ENCODE measurements at places on chromosomes 4 and X.
A peak's percentile ranks its signal among the peaks of the same experiment; 100 is the strongest.

DNA sequence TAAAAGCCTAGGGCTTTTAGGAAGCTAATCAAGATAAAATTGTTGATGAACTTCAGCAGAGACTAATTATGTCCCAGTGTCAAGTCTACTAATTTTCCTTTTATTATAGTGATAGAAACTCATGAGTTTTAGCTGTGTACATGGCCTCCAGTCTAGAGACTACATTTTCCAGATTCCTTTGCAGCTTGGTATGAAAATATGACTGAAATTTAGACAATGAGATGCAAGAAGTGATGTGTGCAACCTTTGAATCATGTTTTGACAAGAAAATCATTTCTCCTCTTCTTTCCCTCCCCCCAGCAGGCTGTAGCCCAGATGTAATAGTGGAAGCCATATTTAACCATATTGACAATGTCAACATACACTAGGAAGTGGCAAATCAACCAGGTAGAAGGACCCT, 30.3 kb upstream of the IL13RA2 start:
- DNase-seq = no peak

DNA sequence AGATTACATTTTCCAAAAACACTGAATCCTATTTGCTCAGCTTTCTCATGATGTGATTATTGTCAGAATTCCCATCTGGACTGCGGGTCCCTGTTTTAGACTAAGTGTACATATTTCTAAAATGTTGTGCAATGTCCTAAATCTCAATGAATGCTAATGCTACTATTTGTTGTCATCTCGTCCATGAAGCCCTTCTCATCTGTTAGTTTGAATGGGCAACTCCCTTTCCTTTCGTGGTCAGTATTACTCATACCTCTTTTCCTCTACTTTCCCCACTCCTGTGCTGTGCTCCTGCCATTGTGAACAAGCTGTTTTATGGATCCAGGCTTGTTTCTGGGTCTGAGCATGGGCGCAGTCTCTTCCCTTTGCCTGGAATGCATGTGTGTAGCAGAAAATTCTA, 91.0 kb downstream of the MID1 start:
- DNase-seq = no peak

GRCh38 chr4:39353478-39354253, 12.5 kb downstream of the RFC1 start:
- no peak for DNase-seq

DNA sequence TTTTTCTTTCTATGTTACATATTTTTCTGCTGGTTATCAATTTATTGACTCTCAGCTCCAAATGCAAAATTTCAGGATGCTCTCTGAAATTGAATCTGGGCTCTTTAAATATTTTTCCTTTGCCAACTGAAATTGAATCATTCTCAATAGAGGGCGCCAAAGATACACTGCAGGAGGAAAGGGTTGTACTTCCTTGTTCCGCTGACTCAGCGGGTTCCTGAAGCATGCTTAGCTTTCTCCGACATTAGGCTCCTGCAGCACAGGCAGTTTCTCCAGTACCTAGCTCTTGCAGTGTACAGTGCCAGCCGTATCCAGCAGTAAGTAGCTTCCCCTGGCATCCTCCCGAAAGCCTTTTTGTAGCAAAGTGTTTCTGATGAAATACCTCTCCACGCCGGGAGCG, 28.8 kb upstream of the CFAP47 start:
- DNase-seq = peak; percentile 88

DNA sequence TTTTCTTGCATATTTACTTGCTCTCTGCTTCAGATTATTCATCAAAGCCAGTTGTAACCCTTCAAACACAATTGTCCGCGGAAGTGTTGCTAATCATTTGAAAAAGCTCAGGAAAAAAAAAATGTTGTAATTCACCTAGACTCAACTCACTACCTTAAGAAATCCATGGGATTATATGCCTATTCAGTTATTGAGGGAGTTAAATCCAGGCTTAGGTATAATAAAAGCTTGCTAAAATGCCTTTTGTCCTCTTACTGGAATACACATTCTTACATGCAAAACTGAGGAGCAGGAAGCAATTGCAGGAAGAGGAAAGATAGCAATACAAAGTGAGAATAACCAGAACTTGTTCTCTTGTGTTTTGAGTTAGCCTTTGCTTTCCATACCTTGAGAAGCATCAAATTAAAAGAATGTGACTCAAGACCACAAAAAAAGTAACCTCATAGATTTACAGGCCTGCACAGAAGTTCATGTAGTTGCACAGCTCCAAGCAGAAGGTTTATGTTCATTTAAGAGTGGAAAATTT, 91.4 kb upstream of the FAM241A start:
- no peak for DNase-seq

DNA sequence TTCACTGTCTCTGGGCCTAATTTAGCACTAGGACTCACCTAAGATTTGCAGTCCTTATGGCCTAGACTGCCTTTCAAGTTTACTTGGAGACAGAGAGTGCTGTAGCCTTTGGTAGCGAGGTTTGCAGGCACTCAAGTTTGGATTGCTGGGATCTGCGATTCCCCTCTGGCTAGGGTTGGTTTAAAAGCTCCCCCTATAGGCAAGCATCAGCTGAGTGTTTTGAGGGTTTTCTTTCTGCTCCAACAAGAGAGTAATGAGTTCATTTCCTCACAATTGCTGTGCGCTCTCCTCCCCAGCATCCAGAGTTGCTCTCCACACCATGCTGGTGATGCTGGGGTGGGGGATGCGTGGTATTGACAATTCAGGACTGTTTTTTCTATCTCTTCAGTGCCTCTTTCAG, 206.9 kb downstream of the GLUD2 start:
- DNase-seq = no peak

- DNase-seq = no peak
Measured at GRCh38 chr4:26937139-26937538, 76.5 kb downstream of the STIM2 start.

DNA sequence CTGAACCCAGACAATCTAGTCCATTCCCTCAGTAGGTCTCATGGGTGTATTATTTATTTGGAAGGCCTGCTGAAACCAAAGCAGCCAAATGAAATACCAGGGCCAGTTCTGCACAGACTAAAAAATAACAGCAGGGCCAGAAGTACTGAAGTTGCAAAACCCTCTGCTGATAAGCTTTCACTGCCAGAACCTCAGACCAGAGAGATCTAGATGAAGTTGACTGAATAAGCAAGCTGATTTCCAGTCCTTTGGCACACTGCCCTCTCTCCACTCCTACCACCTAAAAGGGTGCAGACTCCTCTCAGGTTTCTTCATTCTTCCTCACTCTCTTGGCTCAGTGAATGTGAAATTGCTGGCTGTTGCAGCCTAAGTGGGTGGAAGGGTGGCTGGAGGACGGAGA, 276.7 kb upstream of the KLF3 start:
- no peak for DNase-seq

GRCh38 chrX:123432361-123433150, 248.5 kb downstream of the GRIA3 start:
- DNase-seq = no peak

Data from RKO (cell line).